ENCODE measurements at places on chromosomes 7 and 10. TPM values are rescaled to one million over a fixed set of nuclear protein-coding genes. Genes with fewer than 3 reads are reported as not detected.

The NCF1 gene
- 97.4 TPM for total RNA-seq

The JAZF1 gene
- 16.7 TPM for total RNA-seq

The SDK1 gene
- 10.1 TPM for total RNA-seq

The SFR1 gene
- total RNA-seq: 0.58 TPM

The FGFR2 gene
- 84.0 TPM for total RNA-seq

The IGF2BP3 gene
- not detected for total RNA-seq

The NME8 gene
- not detected for total RNA-seq

The SLC39A12 gene
- total RNA-seq: not detected

The BLNK gene
- total RNA-seq: 38.5 TPM

DNA sequence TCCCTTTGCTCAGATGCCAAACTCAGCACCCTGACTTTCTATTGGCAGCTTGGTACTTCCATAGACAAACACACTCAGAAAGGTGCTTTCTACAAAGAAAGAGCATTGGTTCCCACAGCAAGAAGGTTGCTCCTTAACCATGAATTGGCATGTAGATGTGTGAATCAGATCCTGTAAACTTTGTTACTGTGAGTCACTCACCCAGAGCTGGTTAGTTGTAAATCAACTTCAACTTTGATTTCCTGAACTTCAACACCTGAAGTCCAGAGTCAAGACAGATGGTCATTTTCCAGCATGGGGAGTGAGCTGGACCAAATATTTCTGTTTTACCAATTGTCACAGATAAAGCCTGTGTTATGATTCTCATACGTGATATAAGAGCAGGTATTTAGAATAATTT is 797.2 kb downstream of the TNS3 start:
- H3K27ac ChIP-seq: no peak overlapping the region
- H3K4me3 ChIP-seq: no peak overlapping the region
- no peaks in the 10 kb centered on the region for H3K4me1 ChIP-seq
- no peaks in the 10 kb centered on the region for H3K27me3 ChIP-seq
- H3K36me3 ChIP-seq: no peaks in the 10 kb centered on the region
- DNase-seq: peak; percentile 32

- no peaks in the 10 kb centered on the region for H3K27me3 ChIP-seq
- H3K36me3 ChIP-seq: peaks cover 54% of the 10 kb centered on the region
- peaks cover 7% of the 10 kb centered on the region for H3K4me1 ChIP-seq
- H3K4me3 ChIP-seq: no peak overlapping the region
- H3K27ac ChIP-seq: no peak overlapping the region
These were observed 23.9 kb downstream of the PYROXD2 start for GRCh38 chr10:98391065-98391464.

GRCh38 chr7:80772347-80772993 is 134.0 kb downstream of the CD36 start:
- H3K27ac ChIP-seq: peak overlapping the region; percentile 30
- H3K4me1 ChIP-seq: peaks cover 51% of the 10 kb centered on the region
- H3K27me3 ChIP-seq: no peaks in the 10 kb centered on the region
- H3K4me3 ChIP-seq: no peak overlapping the region

DNA sequence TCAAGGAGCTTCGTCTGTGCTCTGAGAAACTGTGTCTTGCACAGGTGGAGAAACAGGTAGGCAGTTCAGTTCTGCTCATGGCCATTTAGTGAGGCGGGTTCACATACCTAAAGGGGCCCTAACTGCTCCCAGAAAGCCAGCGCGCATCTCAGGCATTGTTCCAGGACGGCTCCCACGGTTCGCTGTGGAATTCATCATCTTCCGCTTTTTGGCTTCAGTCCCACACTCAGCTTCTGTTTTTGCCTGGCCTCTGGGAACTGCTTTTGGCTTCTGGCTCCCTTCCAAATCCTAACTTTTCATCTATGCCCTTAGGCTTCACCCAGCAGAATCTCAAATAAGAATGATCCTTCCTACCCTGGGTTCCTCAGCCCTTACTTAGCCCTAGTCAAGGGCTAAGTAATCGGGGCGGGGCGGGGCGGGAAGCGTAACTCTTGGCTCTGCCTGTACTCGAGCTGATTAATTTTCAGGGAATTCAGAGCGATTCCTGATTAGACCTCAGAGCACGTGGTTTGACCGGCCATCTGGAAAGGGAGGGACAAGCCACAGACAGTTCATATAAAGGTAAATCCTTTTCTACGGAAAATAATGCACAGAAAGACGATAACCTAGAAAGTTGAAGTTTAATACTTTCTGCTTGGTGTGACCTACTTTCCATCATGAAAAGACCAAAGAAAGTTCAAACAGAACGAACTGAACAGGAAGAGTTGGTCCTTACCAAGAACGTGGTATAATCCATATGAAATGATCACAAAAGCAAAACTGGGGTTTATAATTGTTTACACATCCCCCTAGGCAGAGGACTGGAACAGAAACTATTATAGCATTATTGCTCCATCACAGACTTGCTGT is 105.7 kb downstream of the ST8SIA6 start:
- no peak overlapping the region for H3K27ac ChIP-seq
- no peaks in the 10 kb centered on the region for H3K4me1 ChIP-seq
- DNase-seq: no peak
- no peaks in the 10 kb centered on the region for H3K36me3 ChIP-seq
- no peaks in the 10 kb centered on the region for H3K27me3 ChIP-seq

- H3K36me3 ChIP-seq: no peaks in the 10 kb centered on the region
- H3K4me1 ChIP-seq: no peaks in the 10 kb centered on the region
- no peak for DNase-seq
- peaks cover 6% of the 10 kb centered on the region for H3K27me3 ChIP-seq
- no peak overlapping the region for H3K4me3 ChIP-seq
These were observed 259.0 kb downstream of the WDR37 start for GRCh38 chr10:1315178-1315577.

- no peaks in the 10 kb centered on the region for H3K36me3 ChIP-seq
- peaks cover 12% of the 10 kb centered on the region for H3K27me3 ChIP-seq
- no peak overlapping the region for H3K27ac ChIP-seq
- DNase-seq: peak; percentile 67
- peaks cover 8% of the 10 kb centered on the region for H3K4me1 ChIP-seq
- H3K4me3 ChIP-seq: no peak overlapping the region
These were observed 2.0 kb upstream of the SFTPA2 start for GRCh38 chr10:79562135-79562756.

DNA sequence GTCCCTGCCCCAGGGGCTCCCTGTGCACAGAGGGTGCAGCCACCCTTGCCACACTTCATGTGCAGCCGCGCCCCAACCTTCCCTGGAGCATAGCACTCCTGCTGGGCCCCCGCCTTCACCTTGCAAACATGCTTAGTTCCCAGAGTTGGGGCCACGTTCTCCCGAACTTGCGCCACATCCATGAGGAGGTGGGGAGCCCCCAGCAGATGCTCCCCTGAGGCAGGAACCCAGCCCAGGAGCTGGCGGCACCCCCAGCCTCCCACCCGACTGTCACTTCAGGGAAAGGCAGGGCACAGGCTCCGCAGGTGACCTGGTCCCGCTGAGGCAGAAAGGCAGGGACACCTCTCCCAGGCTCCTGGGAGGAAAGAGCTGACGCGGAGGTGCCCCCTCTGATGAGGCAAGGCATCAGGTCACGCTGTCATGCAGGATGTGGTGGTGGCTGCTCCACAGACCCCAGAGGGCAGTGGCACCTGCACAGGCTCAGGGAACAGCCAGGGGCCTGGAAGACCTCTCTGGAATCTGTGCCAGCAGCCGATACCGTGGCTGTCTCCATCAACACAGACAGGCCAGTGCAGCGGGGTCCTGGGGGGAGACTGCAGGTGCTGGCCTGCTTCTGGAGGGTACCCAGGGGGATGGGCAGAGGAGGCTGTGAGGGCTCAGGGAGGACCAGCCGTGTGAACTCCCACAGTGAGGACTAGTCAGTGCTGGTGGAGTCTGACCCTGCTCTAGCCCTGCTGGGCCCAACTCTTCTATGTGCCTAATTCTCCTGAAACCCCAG is 221.3 kb downstream of the MAD1L1 start:
- DNase-seq: no peak
- no peak overlapping the region for H3K27ac ChIP-seq
- H3K4me1 ChIP-seq: no peaks in the 10 kb centered on the region
- H3K36me3 ChIP-seq: peaks cover 16% of the 10 kb centered on the region
- H3K27me3 ChIP-seq: no peaks in the 10 kb centered on the region

DNA sequence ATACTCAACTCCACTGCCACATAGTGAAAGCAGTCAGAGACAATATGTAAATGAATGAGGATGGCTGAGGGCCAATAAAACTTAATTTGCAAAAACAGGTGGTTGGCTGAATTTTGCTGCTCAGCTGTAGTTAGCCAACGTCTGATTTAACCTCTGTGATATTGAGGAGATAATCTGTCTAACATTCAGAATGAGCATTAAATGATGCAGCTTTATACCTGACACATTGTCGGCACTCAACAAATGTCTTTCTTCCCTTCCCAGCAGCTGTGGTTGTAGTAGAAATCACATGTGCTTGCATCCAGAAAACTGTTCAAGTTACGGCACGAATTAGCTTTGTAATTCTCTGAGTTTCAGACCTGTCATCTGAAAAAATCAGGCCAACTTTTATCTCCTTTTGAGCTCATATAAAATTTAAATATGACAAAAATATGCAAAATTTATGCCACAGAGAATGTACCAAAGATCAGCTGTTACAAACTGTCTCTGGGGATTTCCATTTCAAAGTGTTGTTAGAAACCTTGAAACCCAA is 1239.7 kb downstream of the GATA3 start:
- no peak for DNase-seq
- no peak overlapping the region for H3K27ac ChIP-seq
- no peaks in the 10 kb centered on the region for H3K4me1 ChIP-seq
- H3K4me3 ChIP-seq: no peak overlapping the region

DNA sequence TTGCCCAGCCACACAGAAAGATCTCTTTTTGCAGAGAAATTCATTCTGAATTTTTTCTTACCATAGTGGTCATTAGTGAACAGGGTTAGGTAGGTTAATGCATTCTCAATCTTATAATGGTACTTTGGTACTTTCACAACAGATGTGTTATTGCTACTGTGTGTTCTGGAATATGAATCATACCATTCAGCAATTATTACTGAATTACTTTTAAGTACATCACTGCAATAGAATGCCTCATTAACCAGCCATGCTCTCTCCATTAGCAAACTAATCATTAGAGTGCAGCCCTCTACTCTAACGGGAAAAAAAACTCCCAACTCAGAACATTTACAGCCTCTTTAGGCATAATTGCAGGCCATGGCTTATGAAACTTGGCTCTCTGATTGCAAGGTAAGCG is 102.1 kb downstream of the DOCK4 start:
- H3K4me3 ChIP-seq: no peak overlapping the region
- no peaks in the 10 kb centered on the region for H3K36me3 ChIP-seq
- H3K27me3 ChIP-seq: no peaks in the 10 kb centered on the region
- no peak overlapping the region for H3K27ac ChIP-seq
- peaks cover 20% of the 10 kb centered on the region for H3K4me1 ChIP-seq
- no peak for DNase-seq

Data from stomach (tissue), 19 donors.